ENCODE measurements at places on chromosomes 5 and 9. TPM values are rescaled to one million over a fixed set of nuclear protein-coding genes. Genes with fewer than 3 reads are reported as not detected.

CRB2 gene
- total RNA-seq, result not detected

DNAJC18 gene
- total RNA-seq, result 47.3 TPM

DNA sequence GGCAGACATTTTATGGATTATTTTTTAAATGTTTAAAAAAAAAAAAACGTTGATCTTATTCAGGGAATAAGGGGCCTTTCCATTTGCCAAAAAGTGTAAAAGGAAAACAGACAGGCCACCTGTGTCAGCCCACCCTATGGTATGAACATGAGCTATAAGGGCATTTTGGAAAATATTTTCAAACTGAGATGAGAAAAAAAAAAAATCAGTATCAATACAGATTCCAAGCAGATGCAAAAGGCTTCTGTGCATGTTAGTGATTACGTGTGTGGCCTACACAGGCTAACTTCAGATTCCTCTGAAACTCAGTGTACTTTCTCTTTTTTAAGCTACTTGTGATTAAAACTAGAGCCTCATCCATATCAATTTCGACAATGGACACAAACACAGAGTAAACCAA is 189.9 kb downstream of the BNC2 start:
- DNase-seq, result no peak

HTR1A gene
- not detected for total RNA-seq

Measured in activated naive CD4-positive, alpha-beta T cell treated with anti-CD3 and anti-CD28 coated beads, Interleukin-2, amount 50 U/mL, for 72 hours (primary cell).